ENCODE measurements at places on chromosomes 3 and 15.

DNA sequence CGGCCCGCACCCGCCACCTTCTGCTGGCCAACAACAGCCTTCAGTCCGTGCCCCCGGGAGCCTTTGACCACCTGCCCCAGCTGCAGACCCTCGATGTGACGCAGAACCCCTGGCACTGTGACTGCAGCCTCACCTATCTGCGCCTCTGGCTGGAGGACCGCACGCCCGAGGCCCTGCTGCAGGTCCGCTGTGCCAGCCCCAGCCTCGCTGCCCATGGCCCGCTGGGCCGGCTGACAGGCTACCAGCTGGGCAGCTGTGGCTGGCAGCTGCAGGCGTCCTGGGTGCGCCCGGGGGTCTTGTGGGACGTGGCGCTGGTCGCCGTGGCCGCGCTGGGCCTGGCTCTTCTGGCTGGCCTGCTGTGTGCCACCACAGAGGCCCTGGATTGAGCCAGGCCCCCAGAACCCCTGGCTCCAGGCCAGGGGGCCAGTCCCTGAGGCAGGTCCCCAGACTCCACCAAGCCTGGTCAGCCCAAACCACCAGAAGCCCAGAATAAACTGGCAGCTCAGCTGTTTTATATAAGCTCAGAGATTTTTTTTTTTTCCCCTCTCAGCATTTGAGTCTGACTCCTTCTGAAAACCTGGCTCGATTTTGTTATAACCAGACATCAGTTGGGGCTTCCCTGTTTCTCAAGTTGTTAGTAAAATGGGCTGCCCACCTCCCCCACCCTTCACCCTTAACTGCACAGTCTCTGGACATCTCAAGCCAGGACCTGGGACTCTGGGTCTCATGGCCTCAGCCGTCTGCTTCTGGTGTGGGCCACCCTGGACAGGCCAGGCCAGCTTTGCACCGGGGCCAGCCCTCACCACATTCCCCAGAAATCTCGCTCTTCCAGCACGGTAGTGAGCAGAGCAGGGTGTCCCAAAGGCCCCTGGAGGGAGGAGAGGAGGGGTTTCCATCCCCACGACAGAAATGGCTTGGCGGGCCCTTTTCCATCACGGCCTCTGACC, 1.6 kb downstream of the GP9 start:
- no peak for DNase-seq

GRCh38 chr15:96774216-96774615, 443.7 kb downstream of the NR2F2 start:
- no peak for DNase-seq

- no peak for DNase-seq
These were observed 38.6 kb downstream of the OSBPL10 start for GRCh38 chr3:31942446-31942845.

- DNase-seq, result no peak
These were observed 141.4 kb downstream of the RBPMS2 start for GRCh38 chr15:64634027-64634426.

DNA sequence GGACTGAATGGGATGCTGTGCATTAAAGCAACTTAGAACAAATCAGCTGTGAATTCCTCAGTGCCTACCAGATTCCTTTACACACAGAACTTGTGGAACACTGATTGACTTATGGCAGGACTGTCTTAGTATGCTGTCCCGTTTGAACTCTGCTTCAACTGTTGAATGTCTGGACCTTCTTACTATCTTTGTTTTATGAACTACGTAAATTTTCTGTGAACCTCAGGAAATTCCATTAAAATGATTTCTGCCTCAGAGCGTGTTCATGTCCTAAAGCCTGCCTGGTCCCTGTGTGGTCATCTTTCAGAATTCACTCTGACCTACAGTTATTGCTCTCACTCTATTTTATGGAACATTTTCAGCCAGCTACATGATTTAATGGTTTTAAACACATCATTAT, 29.4 kb upstream of the FBN1 start:
- no peak for DNase-seq

- no peak for DNase-seq
These were observed 41.8 kb downstream of the CRYGS start for GRCh38 chr3:186502138-186502948.

- no peak for DNase-seq
These were observed 327.3 kb upstream of the TLE3 start for GRCh38 chr15:70424937-70425411.

DNA sequence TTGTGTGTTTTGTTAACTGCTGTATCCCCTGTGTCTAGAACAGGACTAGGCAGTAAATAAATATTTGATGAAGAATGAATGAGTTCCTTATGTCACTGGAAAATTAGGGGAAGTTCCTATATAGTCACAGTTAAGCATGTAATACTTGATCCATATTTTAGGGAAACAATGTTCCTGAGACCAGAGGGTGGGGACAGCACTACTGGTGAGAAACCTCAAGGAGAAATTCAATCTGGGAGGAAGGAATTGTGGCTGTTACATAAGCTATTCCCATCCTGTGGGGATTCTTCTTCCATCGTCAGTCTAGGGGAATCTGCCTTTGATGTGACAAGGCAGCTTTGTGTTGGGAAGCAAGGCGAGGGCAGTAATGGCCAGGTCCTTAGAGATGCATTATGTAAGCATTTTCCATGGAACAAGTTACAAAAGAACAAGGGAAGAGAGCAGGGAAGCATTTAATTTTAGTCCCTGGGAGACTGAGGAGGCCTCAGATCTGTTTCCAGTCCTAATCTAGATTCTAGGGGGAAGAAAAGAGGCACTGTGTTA, 219.3 kb upstream of the TTC14 start:
- no peak for DNase-seq

DNA sequence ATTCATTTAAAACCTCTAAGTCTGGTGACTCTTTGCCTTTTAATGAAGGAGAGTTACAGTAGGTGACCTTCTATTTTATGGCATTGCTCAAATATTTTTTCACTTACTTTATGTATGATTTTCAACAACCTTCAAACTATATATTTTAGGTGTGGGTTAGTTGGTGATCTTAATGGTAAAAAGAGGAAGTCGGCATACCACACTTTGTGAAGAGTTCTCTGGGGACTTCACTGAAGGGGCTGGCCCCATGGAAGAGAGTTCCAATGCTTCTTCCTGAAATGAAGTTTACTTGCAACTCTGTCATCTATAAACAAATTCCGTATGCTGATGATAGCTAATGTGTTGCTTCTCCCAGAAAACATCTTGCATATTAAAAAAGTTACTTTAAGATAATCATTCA, 647.0 kb upstream of the SGO1 start:
- no peak for DNase-seq

DNA sequence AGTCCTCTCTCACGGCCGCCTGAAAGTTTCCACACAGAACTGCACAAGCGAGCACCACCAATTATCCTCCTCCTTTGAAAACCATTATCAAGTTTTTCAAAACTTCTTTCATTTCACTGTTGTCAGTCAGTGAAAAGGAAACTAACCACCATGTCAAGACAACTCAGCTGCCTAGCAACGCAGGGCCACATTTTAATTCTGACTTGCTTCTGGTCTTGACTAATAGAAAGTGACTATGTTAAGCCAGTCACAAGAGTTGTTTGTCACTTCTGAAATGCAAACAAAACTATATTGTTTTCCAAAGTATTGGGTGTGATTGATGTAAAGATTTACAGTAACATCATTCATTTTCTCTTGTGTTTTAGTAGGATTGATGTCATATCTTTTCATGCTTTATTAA, 612.8 kb upstream of the AGTR1 start:
- DNase-seq, result no peak

GRCh38 chr3:179147514-179147872, 664 bp upstream of the PIK3CA start:
- no peak for DNase-seq

GRCh38 chr3:187066228-187066995, 72.9 kb downstream of the RPL39L start:
- DNase-seq, result no peak

- DNase-seq, result no peak
These were observed 26.0 kb upstream of the MCTP2 start for GRCh38 chr15:94205366-94205765.

DNA sequence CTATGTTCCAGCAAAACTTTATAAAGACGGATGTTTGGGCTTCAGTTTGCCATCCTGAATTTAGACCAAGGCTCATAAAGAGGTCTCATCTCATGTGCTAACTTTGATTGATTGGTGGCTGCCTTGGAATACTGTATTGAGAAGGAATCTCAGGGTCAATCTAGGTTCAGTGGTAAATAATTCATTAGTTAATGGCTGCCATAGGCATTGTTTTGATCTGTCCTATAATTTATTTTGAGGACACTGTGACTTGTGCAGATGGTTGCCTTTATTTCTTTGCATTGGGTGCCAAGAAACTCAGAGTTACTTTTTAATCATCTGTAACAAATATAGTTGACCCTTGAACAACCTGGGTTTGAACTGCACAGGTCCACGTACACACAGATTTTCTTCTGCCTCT, 159.8 kb downstream of the B3GALNT1 start:
- DNase-seq, result no peak

DNA sequence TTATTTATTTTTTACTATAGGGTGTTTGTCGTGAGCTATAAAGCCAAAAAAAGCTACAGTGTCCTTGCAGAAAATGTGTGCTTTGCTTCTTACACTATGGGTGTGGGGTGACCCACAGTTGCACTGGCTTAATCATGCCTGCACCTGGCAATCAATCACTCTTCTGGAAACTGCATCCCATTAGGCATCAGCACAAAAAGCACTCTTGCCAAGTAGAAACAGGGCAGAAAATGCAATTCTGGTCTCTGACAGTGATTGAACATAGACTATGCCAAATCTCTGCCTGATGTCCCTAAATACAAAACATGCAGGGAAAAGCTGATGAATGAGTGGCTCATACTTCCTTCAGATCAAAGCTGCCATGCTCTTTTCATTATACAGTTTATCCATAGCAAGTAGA, 30.4 kb upstream of the PLAAT1 start:
- DNase-seq, result no peak

GRCh38 chr3:194278186-194278845, 72.8 kb downstream of the CPN2 start:
- DNase-seq, result no peak

DNA sequence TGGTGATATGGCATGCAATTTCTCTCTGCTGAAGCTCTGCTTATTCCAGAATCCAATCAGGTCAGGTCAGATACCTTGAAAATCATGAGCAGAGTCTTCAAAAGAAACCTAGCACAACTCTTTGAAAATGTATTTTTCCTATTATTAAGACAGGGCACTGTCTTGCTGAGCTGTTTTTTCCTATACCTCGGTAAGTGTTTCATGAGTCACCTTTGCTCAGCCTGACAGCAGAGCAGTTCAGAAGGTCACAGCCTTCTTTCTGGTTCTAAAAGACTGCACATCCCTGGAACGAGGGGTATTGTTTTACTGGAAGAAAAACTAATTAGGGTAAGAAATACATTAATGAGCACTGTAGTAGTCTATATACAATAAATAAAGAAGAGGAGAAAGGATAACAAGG, 422.0 kb downstream of the SOX2 start:
- no peak for DNase-seq

DNA sequence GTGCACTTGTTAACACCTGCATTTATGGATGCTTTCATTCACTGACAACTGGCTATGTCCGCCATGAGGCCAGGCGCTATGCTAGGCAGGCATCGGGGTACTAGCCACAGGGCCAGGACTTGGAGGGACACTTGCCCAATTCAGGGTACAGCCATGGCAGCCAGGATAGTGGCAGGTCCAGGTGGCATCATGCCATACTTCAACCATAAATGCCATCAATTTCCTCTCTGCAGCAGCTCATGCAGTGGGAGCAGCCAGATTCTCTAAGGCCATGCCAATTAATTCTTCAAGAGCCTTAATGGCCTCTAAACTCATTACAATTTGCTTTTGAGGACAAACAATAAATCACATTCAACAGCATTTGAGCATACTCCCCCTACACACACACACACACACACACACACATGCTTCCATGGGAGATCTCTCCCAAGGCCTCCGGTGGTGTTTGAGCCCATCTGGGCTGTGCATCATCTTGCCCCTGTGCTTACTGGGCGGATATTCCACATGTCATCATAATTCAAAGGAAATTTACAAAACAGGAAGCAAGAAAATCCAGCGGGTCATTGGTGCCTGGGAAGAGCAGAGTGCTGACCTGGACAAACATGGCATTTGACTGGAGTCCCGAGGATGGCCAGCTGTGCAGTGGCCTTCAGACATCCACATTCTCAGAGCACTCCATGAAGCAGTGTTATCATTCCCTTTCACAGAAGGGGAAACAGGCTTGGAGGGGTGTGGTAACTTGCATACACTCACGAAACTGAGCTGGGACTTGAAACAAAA, 109.1 kb downstream of the IQSEC1 start:
- peak; percentile 72 for DNase-seq

DNA sequence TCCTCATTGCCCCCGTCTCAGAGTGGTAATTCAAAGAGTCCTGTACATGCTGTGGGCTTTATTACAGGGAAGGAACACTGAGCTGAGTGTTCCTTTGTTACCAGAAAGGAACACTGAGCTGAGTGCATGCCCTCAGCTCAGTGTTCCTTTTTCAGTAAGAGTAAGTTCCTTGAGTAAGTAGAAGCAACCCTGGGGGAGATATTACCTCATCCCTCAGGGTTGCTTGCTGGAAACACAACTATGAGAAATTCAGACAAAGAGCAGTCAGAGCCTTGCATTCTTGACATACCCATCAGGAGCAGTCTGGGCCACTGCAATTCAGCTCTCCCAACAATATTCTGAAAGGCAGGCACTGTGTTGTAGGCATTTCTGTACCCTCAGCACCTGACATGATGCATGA, 17.0 kb downstream of the CHRM5 start:
- DNase-seq, result no peak

- DNase-seq, result no peak
These were observed 1331.2 kb upstream of the GBE1 start for GRCh38 chr3:83092521-83093221.

DNA sequence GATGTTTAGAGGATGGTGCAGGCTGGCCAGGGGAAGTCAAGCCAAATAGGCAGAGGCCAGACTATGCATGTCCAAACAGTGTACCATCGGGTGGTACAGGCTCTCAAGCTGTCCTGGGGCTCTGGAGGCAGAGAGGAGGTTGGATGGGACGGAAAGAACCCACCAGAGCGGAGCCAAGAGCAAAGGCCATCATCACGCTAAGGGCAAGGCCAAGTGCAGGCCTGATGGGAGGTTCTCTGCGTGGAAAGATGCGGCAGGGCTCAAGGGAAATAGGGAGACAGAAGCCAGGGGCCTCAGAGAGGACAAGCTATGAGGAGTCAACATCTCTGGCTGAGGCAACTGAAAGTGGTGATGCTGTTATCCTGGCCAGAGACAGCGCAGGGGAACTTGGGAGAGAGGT, 102.7 kb downstream of the ASB7 start:
- DNase-seq, result no peak

GRCh38 chr15:85490856-85491255, 110.5 kb downstream of the AKAP13 start:
- DNase-seq, result no peak

- DNase-seq, result no peak
These were observed 25.2 kb downstream of the PLXNB1 start for GRCh38 chr3:48404440-48405342.

- DNase-seq, result no peak
These were observed 22.1 kb upstream of the CRBN start for GRCh38 chr3:3201611-3202010.

- no peak for DNase-seq
These were observed 51.8 kb upstream of the TPRG1 start for GRCh38 chr3:189119950-189120349.

All from NCI-H774 (cell line).